Stimulated activated CD4-positive, alpha-beta T cell treated with anti-CD3 and anti-CD28 coated beads, TNF-alpha, amount 100 ng/mL, for 48 hours (primary cell): ENCODE measurements at places on chromosomes 2 and 18.

GRCh38 chr18:53947092-53947640, 277.3 kb downstream of the MBD2 start:
- DNase-seq, result no peak

DNA sequence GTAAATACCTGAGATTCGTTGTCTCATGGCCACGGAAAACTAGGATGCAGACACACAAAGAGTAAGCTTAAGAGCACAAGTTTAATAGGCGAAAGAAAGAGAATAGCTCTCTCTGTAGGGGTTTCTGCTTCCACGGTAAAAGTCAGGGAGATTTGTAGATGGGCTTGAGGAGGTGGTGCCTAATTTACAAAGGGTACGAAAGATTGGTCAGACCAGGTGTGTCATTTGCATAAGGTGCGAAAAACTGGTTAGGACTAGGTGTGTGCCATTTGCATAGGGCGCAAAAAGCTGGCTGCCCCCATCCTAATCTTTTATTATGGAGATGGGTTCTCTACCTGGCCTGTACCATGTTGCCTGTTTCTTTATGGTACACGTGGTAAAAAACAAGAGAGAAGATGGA, 170.5 kb upstream of the DOK6 start:
- no peak for DNase-seq

GRCh38 chr2:63320669-63321068, 267.6 kb downstream of the WDPCP start:
- DNase-seq, result no peak

DNA sequence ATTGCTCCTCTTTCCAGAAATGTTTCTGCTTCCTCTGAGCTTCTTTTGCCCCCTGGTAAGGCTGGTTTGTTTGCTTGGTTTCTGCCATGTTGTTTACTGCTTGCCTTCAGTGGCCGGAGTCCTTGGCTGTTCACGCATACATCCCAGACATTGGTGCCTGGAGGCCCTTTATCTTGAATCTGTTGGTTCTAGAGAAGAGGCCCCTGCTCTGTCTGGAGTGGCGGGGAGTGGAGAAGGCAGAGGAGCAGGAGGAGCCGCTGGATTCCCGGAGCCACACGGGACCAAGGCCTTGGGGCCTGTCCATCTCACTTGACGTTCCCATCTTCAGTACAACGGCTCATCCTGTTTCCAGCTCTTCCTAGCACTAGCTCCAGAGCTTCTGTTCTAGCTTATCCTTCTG, 77.2 kb upstream of the PXDN start:
- no peak for DNase-seq

DNA sequence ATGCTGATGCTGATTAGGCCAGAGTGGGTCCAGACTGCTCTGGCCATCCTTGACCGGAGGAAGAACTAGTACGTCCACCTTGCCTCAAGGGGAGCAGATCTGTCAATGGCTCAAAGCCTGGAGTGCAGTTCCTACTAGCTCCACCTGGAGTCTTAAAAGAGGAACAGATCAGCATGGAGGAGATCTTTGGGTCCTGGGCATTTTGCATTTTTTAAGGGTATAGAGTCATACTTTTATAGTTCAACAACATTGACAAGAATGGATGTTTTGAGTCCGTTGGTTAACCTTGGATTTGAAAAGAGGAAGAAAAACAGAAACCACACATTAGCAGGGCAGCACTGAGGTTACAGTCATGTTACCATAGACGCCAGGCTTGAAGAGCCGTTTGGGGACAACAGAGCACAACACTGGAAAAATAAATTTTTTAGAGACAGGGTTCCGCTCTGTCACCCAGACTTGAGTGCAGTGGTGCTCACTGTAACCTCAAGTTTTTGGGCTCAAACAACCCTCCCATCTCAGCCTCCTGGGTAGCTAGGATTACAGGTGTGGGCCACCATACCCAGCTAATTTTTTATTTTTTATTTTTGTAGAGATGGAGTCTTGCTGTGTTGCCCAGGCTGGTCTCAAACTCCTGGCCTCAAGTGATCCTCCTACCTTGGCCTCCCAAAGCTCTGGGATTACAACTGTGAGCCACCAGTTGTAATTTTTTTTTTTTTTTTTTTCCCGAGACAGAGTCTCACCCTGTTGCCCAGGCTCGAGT, 78.5 kb downstream of the PRKCE start:
- DNase-seq, result no peak

- no peak for DNase-seq
Measured at GRCh38 chr2:83757329-83757728, 701.8 kb downstream of the SUCLG1 start.

DNA sequence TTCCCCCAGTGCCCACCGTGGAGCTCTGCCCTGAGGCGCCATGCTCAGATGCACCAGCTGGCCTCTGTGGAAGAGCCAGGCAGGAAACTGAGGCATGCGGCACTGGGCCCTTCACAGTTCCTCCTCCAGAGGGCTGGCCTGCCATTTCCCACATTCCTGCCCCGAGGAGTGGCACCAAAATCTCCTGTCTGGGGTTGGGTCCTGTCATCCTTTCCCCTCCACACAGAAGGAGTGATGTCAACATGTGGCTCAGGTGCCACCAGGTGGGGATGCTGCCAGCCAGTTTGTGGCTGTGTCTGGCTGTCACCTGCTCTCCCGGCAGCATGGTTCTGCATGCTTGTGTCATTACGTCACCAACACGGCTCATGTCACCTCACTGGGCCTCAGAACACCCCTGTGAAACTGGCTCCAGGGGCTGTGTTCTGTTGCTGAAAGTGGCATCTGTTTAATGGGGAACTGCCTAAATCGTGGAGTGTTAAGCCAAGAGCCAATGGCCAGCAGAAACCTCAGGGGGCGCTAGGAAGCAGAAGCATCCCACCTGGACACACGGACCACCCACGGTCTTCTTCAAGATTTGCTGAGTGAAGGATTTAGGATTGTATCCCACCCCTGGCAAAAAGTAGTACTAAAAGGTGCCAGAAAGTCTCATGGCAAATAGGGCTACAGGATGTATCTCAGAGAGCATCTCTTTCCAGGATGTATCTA, 51.3 kb downstream of the ZAP70 start:
- no peak for DNase-seq

GRCh38 chr2:227370791-227371312, 8.3 kb downstream of the TM4SF20 start:
- no peak for DNase-seq
